ENCODE measurements at places on chromosomes 2 and 18.

DNA sequence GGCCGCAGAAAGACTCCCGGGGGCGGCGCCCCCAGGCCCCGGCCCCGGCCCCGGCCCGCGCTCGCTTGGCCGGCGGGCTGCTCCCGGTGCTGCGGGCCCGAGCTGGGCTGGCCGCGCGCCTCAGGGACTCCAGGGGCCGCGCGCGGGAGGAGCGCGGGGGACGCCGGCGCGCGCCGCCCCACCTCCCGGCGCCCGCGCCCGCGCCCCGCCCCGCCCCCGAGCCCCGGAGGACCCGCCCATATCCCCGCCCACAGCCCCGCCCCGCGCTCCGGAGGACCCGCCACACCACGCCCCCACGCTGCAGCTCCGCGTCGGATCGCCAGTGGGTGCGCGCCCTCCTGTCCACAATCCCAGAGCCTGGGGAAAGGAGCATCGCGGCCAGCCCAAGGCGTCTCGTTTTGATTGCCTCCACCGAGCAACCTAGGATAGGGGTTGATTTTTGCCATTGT lies at the start of gene PARD6G:
TSS of gene PARD6G (minus strand) at position 122 of the 449 bp plus-strand sequence. CDS start 166 bp downstream, outside the sequence.
- peak; percentile 13 for DNase-seq

- DNase-seq: no peak
Observed at GRCh38 chr2:236661762-236662110, 92.1 kb downstream of the ACKR3 start.

- no peak for DNase-seq
Observed at GRCh38 chr2:40507432-40507831, 55.5 kb upstream of the SLC8A1 start.

DNA sequence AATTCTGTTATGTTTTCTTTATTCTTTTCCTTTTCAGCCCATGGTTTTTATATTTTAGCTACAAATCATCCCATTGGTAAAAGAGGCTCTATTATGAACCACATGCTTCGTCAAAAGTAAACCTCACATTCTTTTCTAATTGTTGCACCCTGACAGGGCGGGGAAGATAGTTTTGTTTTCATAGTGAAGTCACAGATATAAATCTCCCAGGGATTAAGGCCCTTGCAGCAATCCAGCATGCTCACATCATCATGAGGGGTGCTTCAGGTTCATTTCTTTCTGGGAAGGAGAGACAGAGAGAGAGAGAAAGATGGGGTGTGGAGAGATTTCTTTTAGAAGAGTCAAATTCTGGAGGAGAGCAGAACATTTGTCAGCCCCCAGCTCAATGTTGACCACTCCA lies 124.5 kb upstream of the CDC42EP3 start:
- DNase-seq: no peak

DNA sequence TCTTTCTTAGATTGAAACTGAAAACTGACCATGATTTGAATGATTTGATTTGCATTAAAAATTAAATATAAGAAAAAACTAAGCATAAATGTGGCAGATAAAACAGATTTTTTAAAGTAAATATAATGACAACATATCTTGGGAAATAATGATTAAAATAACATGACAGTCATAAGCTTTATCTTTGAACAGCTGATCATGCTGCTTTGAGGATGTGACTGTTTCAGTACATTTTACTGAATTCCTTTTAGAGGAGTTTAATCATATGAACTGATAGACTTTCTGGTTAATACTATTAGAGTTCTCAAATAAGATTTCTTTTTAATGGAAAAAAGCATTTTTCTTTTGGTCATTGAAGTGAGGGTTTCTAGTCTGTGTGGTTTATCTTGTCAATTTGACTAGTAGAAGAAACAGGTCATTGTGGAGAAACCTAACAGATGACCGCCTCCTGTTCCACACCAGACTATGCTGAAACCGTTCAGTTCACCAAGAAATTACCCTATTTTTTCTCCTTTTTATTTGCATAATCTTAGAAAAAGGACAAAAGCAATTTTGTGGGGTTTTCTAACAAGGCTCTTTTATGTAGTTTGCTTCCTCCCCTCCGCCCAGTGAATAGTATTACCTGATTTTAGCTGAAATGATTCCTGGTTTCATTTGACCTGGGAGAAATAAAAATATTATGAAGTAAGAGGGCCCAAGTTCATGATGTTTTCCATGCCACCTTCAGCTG lies 262.1 kb downstream of the PTGR3 start:
- no peak for DNase-seq

DNA sequence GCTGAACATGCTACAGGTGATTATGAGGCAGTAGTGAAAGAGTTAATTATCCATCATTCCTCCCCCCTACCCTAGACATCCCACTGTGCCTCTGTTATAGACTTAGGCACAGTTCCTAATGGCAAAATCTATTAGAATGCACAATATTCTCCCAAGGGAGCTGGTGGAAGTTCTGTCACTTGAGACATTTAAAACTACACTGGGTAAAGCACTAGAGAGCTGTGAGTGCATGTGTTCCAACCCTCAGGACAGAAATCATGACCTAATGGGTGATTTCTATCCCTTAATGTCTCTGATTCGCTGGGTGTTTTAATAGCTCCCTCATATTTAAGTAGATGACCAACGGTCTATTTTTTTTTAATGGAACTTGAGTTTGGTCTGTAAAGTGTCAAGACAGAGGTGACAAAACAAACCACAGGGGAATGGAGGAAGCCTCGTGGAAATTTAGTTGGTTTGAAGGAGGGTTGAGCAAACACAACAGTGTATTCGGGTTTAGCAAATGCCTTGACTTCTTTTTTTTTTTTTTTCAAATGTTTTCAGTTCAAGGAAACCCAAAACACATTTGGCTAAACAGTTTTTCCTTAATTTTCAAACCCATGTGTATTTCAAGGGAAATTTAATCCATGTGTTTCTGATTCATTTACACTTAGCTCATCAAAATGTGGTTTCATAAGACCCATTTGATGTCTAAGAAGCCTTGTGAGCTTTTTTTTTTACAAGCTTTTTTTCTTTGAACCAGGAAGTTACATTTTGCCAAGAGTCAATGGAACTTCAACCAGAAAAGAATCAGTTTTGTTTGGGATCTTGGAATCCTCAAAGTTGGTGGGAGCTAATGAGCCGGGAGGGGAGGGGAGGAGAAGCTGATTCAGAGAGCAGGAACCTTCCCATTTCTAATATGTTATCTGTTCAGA lies 665.1 kb upstream of the ZEB2 start:
- DNase-seq: no peak

DNA sequence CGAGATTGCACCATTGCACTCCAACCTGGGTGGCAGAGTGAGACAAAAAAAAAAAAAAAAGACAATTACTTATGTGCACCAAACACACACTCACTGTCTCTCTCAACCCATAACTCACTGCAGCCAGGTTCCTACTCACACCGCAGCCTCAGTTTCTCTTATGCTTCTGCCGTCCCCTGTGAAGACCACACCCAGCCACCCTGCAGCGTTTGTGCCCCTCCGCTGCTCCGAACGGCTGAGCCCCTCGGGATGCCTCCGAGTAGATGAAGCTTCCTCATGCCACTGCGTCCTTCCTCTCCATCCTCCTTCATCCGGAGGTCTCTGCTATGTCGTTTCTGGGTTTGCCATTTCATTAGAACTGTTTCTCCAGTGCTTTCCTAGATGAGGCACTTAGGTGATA lies 160.1 kb downstream of the TWIST2 start:
- DNase-seq: no peak

DNA sequence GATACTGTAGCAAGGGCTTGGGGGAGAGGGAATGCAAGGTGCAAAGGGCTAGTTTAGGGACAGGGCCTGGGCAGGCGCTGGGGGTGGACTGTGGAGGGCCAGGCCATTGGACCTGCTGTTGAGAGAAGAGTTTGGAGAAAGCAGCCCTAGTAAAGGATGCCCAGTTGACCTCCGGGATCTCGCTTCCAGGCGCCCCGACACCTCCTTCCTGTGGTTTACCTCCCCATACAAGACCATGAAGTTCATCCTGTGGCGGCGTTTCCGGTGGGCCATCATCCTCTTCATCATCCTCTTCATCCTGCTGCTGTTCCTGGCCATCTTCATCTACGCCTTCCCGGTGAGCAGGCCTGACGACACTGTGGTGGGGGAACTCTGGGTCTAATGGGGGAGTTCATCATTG lies 229.0 kb downstream of the DYSF start:
- no peak for DNase-seq

DNA sequence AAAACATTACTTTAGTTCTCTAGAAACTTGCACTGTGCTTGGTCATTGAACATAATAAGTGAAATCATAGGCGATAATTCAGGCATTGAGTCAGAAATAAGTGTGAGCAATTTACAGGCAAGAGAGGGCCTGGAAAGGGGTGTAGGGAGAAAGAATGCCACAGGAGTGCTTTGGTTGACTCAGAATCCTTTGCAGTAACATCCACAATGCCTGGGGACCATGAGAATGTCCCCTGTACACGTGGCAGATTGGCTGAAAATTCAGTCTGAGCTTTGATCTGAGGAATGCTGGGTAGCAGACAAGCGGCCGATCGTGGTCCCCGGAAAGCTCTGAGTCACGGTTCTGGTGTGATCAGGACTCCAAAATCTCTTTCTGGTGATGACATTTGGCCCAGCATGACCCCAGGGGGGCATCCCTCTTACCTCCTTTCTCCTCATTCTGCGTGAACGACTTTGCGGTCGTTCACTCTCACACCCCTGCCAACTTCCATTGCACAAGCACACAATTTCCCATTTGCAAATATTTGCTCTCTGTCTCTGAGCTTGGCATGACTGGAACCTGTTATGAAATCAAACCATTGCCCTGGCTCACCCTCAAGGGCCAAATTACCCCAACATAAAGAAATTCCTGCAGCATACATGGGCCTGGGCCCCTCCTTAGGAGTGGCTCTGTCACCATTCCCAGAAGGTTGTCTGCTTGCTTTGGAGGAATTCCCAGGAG lies 305.0 kb upstream of the EPAS1 start:
- no peak for DNase-seq

GRCh38 chr2:224155371-224155770 lies 116.3 kb upstream of the SERPINE2 start:
- DNase-seq: no peak

DNA sequence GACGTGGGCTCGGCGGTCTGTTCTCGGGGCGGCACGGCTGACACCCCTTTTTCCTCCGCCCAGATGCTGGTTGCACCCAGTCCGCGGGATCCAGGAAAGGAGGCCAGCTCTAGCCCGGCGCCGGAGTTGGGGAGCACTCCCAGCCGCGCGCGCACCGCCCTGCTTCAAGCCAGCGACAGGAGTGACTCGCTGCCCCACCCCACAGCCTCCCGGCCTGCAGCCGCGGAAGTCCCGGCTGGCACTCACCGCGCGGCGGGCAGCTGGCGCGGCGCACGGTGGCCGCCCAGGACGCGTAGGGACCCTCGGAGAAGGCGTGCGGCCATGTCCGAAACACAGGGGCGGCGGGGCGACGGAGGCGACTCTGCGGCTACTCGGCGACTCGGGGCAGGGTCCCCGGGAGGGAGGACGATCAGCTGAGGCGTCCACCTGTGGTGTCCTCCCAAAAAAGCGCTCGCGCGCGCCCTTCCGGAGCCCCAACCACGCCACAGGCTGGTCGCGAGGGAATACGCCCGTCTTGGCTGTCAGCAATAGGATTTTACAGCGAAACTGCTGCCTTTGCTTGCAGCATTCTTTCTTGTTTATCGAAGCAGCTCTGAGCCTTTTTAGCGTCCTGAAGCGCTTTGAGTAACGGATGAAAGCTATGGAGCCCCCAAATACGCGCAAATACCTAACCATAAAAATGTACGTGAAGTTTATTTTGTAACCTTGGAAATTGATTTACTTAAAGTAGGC lies at the start of gene ACADL:
TSS of gene ACADL (minus strand) at position 507 of the 732 bp plus-strand sequence. CDS start at position 323, 184 bp downstream.
- DNase-seq: peak; percentile 5

DNA sequence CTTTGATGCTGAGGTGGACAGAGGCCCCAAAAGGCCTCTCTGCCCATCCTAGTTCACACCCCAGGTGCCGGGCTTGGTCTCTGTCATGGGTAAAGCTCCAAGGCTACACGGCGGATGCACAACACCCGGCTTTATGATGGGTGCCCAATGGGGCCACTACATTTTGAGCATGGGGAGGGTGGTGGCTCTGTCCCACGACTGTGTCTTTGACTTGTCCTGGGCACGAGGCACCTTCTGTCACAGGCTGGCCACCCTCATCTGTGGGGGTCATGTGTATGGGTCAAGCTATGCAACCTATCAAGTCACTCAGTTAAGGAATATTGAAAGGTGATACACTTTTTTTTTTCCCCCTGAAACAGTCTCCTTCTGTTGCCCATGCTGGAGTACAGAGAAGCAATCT lies 63.7 kb downstream of the EDAR start:
- no peak for DNase-seq

DNA sequence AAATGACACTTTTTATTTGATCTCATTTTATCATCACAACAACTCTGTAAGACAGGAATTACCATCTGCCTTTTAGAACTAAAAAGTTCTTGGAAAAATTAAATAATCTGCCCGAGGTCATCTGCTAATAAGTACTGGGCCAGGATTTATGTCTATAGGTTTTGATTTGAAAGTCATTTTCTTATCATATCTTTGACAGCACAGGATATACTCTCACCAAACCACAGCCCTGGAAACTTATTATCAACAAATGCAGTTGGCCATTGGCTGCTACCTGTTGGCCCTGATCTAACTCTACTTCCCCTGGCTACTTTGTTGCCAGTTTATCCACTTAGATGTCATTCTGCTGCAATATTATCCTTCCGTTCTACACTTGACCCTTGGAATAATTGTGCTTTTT lies 354.6 kb downstream of the RAD51AP2 start:
- DNase-seq: no peak

GRCh38 chr18:79644006-79644665 lies 35.5 kb upstream of the CTDP1 start:
- no peak for DNase-seq

GRCh38 chr2:46053564-46053963 lies 243.6 kb upstream of the EPAS1 start:
- DNase-seq: no peak

GRCh38 chr18:22536558-22536957 lies 118.8 kb upstream of the CTAGE1 start:
- DNase-seq: no peak

DNA sequence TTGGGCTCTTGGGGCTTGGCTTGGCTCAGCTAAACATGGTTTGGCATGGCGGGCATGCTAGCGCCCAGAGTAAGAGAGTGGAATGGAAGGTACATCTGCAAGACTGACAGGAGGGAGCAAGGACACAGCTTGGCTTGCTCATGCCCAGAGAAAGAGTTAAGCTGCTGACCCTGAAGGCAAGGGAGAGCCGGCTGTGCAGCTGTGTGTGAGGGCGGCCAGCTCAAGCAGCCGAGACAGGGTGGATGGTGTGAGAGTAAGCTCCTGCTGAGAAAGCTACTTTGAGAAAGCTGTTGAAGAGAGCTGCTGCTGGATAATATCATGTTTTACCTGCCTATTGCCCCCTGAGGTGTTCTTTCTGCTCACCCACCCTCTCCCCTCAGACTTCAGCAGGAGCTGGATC lies 135.6 kb downstream of the CCBE1 start:
- DNase-seq: no peak

GRCh38 chr18:66111018-66111417 lies 360.2 kb downstream of the CDH7 start:
- no peak for DNase-seq

- DNase-seq: no peak
Observed at GRCh38 chr2:44972771-44973535, 31.5 kb downstream of the SIX3 start.

GRCh38 chr2:106982350-106982749 lies 96.4 kb upstream of the ST6GAL2 start:
- DNase-seq: no peak
